ENCODE measurements at places on chromosomes 12 and 14.

- DNase-seq: no peak
These were observed 191.2 kb upstream of the DIO3 start for GRCh38 chr14:101369916-101370592.

DNA sequence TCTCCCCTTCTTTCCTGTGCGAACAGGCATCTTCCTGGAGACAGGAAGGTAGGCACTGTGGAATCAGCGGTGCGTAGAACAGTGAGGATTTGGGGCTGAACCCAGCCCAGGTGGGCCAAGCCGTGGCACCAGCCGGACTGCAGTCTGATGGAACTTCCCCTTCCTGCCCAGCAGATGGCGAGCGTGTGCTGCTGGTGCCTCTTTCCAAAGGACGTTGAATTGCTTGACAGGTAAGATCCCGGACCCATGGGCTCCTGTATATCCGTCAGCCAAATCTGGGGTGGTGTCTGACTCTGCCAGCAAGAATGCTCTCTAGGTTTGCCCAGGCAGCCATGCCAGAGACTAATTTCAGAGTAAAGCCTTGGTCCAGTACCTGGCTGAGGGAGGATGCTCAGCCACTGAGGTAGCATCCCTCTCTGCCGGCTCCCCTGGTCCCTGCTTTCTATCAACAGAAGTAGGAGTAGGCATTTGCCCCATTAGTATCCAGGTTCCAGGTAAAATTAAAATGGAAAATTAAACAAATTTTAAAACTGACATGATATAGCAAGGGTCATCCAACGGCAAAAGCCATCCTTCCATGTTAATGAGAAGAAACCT is 21.1 kb upstream of the KCNA5 start:
- DNase-seq: peak; percentile 7

GRCh38 chr14:47270715-47271114 is 404.7 kb downstream of the MDGA2 start:
- no peak for DNase-seq

DNA sequence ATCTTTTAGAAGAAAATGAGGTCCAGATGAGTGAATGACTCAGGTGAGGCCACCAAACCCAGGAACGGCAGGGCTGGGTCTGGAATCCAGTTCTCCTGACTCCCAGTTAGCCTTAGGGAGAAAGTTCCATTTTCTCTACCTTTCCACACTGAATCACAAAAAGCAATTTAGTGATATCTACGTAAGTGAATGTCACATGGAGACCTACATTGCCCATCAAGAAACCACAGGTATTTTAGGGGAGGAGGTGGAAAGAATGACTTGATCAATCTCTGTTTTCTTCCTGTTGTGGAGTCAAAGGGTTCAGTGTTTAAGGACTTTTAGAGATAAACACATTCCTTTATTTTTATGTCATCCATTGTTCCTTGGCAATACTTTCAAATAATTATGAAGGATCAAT is 106.9 kb upstream of the PTPRB start:
- no peak for DNase-seq

GRCh38 chr12:9794484-9795093 is 32.7 kb upstream of the KLRF1 start:
- no peak for DNase-seq

DNA sequence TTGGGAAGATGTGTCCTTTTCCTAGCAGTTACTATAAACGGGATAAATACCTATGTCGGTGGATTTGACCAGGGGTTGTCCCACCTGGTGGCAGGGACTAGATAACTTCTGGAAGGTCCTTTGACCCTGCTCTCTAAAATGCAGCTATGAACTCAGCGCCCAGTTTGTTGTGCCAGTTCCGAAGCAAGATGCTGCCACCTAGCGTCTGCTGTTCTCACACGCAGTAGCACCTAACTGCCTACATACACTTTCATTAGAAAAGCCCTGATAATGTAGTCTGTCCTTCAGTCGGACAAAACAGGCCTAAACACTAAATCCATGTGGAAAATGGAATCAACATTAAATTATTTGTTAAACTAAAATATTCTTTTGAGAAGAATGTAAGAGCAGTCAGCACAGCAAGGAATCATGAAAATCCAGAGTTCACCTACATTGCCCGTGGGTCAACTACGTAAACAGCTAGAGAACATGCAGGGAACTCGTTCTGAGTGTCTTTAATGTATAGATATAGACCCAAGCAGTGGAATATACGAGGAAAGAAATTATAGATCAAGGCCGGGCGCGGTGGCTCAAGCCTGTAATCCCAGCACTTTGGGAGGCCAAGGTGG is 51.1 kb upstream of the CRACR2A start:
- peak; percentile 73 for DNase-seq

DNA sequence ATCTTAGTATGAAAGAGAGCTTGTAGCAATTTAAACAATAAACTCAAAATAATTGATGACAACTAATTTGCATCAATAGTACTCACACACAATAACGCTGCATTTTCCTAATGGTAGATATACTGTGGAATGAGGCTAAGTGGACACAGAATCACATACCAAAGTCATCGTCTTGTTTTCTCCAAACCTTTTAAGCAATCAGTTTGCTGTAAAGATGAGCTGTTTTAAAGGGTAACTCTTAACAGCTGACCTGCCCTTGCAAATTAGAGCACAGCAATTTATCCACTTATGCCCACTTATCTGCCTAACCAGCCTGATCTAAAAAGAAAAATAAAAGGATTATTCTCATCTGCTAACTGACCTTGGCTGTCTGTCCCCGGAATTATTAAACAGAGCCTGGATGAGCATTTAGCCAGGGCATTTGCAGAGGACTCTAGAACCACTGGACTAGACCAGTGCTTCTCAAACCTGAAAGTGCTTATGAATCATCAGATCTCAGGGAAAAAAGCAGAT is 174.3 kb upstream of the BCL2L14 start:
- DNase-seq: no peak

DNA sequence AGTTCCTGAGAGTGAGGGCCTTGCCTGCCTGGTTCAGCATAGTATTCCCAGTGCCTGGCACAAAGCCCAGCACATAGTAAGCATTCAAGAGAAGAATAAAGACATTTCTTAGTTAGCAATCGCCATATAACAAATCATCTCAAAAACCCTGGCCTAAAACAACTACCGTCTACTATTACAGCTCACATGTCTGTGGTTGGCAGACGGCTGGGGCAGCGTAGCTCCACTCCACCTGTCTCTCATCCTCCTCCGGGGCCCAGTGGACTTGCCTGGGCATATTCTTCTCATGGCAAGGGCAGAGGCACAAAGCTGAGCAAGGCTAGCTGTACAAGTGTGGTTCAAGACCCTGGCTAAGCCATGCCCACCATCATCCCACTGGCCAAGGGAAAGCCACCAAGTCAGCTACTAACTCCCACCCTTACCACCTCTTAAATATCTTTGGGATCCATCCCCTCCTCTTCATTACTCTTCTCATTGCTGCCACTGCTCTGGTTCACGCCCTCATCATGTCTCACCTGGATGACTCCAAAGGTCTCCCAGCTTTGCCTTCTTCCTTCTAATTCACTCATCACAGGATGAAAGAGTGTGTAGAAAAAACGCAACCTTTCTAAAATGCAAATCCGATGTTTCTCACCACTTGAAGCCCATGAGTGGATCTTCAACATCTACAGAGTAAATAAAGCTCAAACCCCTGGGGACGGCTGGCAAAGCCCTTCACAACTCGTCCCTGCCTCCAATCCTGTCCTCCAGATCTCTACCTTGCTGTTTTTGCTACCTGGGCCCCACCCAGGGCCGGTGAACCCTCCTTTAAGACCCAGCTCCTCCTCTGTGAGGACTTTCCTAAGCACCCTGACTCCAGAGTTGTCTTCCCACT is 10.4 kb downstream of the TMEM229B start:
- DNase-seq: no peak

DNA sequence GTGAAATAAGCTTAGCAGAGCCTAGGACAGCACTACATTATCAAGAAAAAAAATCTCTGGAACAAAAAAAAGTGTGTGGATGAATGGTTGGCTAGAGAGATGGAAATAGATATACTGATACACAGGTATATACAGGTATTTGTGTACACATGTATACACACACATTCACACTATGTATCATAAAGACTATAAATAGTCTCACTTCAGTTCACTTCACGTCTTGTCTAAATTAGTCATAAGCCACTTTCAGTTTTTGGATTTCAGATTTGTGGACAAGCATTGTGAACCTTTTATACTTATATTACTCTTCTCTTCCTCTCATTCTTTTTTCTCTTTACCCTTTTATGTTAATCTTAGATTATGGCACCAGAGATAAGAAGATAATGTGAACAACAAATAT is 41.8 kb upstream of the SLC6A15 start:
- DNase-seq: no peak

DNA sequence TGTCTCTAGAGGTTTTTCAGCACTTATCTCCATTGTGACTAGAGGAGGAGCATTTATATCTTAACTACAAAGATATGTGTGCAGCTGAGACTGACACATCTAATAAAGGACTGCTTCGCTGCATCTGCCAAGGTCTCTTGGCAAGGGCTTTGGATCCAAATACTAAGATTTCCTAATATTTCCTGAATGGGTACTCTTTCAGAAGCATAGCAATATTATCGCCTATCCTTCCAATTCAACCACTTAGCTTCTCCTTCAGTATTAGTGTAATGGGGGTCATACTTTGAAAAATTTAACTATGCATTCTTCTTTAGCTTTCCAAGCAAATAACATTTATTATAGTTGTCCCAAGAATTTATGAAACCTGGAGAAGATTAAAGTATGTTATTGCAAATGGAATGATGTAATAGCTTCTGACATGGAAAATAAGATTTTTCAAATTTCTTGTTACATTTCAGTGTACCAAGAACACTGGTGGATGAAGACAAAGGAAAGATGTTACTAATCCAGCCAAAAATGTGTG is 243.0 kb upstream of the PDE3A start:
- no peak for DNase-seq

DNA sequence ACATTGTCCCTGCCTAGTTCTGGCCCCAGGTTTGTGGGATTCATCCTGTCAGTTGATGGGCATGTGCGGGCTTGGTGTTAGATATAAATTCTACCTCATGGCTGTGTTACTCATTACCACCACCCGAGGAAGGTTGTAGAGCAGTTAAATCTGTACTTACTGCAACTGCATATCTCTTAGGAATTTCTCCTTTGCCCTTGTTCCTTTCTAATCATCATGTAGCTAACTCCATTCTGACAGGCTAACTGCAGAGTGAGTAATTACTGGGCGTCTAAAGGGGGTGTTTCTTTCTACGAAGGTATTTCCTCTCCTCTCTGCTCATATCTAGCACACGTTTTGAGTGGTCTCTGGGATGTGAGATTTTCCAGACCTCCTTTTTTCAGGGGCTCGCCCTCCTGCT is 1076.7 kb downstream of the TMTC2 start:
- DNase-seq: no peak

DNA sequence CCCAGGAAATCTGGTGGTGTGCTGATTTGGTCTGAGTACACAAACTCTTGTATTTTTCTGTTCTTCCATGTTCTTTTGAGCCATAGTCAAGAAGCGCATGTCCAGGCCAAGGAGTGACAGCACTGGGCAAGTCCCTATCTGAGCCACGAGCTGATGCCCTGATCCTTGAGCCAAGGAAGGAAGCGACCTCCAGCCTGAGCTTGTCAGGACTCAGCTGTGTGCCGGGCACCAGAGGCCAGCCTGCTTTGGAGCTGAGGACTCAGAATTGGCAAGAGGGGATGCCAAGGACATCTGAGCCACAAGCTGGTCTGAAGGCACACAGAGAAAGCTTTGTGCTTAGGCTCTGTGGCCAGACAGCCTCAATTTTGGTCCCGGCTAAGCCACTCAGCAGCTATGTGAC is 52.6 kb downstream of the GALNT16 start:
- no peak for DNase-seq

DNA sequence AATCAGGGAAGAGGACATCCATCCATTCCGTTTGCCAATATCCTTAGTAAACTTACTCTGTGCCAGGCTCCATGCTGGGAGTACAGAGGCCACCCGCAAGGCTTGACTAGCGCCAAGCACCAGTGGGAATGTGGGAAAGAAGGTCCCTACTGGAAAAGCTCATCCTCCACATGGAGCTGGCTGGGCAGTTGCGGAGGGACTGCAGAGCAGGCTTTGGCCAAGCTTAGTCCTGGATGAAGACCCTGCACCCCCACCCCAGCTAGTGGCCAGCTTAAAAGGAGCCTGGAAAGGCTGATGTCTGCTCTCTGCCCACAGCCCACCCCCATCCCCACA is 22.4 kb upstream of the EIF2B2 start:
- DNase-seq: no peak

DNA sequence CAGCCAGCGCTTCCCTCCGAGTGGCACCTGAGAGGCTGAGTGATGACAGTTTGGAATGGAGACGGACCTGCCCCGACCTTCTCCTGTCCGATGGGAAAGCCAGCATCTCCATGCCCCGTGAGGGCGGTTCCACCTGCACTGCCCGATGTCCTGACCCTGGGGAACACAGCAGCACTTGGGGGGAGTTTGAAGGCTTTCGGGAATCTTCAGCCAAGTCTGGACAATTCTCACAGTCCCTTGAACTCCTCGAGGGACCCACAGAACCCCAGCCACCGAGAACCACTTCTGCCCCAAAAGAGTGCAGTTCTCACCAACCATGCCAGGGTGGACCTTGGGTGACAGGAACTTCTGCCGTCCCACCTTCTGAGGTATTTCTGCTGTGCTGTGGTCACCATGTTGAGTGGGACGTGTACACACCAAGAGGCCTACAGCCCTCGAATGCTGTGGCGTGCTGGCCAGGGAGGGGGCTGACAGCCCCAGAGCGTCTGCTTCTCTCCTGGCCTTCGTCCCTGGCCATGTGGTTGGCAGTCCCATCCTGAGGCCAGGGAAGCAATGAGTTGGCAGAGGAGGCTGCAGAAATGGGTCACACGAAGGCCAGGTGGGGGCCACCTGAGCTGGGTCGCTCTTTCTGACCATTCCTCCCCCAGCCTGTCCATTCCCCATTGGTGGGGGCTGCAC is 1.0 kb downstream of the CLBA1 start:
- DNase-seq: no peak

DNA sequence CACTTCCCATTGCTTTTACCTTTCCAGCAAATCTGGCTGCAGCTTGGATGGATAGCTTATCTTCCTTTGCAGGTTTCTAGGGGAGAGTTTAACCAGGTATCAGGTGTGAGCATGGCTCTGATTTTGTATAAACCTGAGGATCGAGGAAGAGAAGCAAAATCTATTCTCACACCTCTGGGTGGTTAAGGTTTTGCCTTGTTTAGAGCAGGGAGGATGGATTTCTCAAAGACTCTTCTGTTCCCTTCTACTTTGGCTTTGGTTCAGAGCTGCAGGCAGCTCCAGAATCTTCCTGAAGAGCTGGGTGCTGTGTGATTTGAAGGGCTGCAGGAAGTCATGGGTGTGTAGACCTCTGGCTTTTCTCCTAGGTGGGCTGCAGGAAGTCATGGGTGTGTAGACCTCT is 1.7 kb downstream of the JDP2 start:
- DNase-seq: no peak

DNA sequence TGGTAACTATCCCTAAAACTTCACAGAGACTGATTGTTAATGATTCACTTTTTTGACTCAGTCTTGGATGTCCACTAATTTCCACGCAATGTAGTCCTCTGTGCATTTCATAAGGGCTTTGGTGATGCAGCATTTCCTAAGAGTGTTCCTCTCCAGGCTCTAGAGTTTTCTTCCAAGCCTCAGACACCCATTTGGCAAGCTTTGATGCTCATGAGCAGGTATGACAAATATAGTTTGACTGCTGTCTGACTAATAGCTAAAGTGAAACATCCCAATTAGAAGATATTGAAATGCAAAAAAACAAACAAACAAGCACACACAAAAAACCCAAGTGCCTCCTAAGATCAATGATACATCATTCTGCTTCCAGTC is 1.5 kb upstream of the VAMP1 start:
- DNase-seq: no peak

- no peak for DNase-seq
These were observed 110.4 kb upstream of the CPSF6 start for GRCh38 chr12:69129017-69129416.

Measured in CD8-positive, alpha-beta T cell (primary cell).